ENCODE measurements at places on chromosomes 2 and 18. TPM values are rescaled to one million over a fixed set of nuclear protein-coding genes. Genes with fewer than 3 reads are reported as not detected.

Gene DDX1
- 37.9 TPM for total RNA-seq

- H3K27me3 ChIP-seq = no peaks in the 10 kb centered on the region
- no peaks in the 10 kb centered on the region for H3K4me1 ChIP-seq
- DNase-seq = no peak
- no peak overlapping the region for H3K4me3 ChIP-seq
- no peaks in the 10 kb centered on the region for H3K36me3 ChIP-seq
Observed at GRCh38 chr2:99974275-99974674, 168.1 kb downstream of the AFF3 start.

Gene LAMA3
- not detected for total RNA-seq

- H3K4me3 ChIP-seq = no peak overlapping the region
- H3K27me3 ChIP-seq = no peaks in the 10 kb centered on the region
Observed at GRCh38 chr18:64202210-64202836, 53.4 kb upstream of the LINC00305 start.

DNA sequence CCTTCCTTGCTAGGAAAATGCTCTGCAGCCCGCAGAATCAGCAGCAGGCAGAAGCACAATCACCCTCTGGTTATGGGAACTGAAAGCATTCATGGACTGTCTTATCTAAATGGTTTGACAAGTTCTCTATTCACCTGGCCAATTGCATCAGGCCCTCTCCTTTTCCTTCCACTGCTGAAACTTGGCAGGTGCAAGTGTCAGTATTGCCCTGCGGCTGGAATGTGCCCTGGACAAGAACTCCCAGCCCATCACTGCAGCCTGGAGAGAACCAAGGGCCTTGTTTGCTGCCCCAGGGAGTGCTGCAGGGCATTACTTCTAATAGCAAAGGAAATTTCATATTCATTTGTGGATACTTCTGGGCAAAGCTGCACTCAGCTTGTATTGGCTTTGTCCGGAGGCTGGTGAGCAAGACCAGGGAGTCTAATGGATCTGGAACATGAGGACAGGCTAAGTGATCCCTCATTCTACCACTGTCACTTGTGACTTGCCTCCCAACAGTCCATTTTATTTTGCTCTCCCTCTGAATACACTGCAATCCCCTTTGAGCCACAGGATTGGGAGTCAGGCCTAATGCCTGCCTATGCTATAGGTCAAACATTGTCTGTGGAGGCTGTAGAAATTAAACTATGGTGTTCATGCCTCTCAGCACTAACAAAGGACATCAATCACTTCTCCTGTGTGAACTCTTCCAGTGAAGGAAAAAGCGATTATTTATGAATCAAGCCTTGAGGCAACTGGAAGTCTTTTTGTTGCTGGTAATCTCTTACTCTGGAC lies 116.9 kb downstream of the LYPD6B start:
- no peaks in the 10 kb centered on the region for H3K4me1 ChIP-seq
- H3K27me3 ChIP-seq = no peaks in the 10 kb centered on the region
- H3K36me3 ChIP-seq = no peaks in the 10 kb centered on the region
- DNase-seq = no peak
- H3K27ac ChIP-seq = no peak overlapping the region
- no peak overlapping the region for H3K4me3 ChIP-seq

GRCh38 chr2:96800061-96801004 lies 15.7 kb upstream of the CNNM3 start:
- peaks cover 5% of the 10 kb centered on the region for H3K36me3 ChIP-seq
- H3K4me1 ChIP-seq = peaks cover 20% of the 10 kb centered on the region
- no peak overlapping the region for H3K27ac ChIP-seq
- H3K4me3 ChIP-seq = no peak overlapping the region

DNA sequence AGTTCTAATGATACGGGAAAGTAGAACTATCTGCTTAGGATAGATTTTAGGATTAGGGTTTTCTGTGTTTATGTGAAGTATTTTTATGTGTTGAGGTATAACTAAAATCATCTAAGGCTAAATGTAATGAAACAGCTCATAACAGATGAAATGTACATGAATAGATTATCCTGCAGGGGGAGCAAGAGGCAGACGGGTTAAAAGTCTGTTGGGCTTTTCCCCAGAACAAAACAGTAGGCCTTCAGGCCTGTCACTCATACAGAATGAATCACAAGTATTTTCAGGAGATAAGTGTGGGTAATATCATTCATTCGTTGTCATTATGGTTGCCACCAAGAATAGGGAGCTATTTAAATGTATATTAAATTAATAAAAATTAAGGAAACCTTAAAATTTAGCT lies 107.9 kb upstream of the IL1R2 start:
- H3K36me3 ChIP-seq = peaks cover 76% of the 10 kb centered on the region
- no peaks in the 10 kb centered on the region for H3K27me3 ChIP-seq
- H3K4me1 ChIP-seq = no peaks in the 10 kb centered on the region
- no peak overlapping the region for H3K27ac ChIP-seq
- no peak overlapping the region for H3K4me3 ChIP-seq

GRCh38 chr2:1659951-1660565 lies 84.3 kb downstream of the PXDN start:
- no peaks in the 10 kb centered on the region for H3K36me3 ChIP-seq
- no peak overlapping the region for H3K27ac ChIP-seq
- no peaks in the 10 kb centered on the region for H3K27me3 ChIP-seq
- H3K4me3 ChIP-seq = no peak overlapping the region

Gene PLGLB1
- 8.2 TPM for total RNA-seq

Measured in CD4-positive, CD25-positive, alpha-beta regulatory T cell (primary cell).